Activated CD8-positive, alpha-beta T cell treated with anti-CD3 and anti-CD28 coated beads for 36 hours (primary cell): ENCODE measurements at places on chromosomes 5 and 9. TPM values are rescaled to one million over a fixed set of nuclear protein-coding genes. Genes with fewer than 3 reads are reported as not detected.

The NME5 gene
- total RNA-seq, result not detected

DNA sequence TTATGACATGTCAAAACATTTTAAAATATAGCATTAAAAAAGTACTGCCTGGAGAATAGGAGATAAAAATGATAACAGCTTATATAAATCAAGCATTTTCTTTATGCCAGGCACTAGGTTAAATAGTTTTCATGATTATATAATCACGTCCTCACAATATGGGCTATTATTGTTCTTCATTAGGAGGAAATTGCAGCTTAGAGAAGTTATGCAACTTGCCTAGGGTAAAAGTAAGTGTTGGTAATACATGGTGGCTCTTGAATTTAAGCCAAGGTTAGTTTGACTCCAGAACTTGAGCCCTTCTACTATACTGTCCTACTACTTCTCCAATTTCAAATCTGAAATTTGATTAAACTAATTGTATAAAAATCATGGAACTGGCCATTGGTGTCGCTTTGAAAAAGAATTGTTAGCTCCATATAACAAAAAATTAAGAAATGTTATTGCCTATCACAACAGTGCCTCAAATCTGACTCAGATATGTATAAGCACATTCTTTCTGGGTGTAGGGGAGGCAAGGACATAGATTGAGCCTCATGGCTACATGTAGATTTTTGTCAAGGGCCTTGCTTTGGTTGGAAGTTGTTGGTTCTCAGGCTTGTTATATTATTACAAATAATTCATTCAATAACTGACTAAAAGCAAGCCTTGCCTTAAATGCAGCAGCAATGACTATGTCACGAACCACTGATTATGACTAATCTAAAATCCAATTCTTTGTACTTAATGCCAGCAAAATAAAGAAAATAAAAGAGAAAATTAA, 223.5 kb upstream of the DAB2 start:
- DNase-seq, result no peak

GRCh38 chr9:21730899-21731298, 71.5 kb upstream of the MTAP start:
- DNase-seq, result no peak

GRCh38 chr5:34475249-34475966, 180.7 kb upstream of the RAI14 start:
- DNase-seq, result no peak
